ENCODE measurements at places on chromosomes 1 and 21.

GRCh38 chr1:164596172-164596571 lies 37.2 kb downstream of the PBX1 start:
- no peak for DNase-seq

DNA sequence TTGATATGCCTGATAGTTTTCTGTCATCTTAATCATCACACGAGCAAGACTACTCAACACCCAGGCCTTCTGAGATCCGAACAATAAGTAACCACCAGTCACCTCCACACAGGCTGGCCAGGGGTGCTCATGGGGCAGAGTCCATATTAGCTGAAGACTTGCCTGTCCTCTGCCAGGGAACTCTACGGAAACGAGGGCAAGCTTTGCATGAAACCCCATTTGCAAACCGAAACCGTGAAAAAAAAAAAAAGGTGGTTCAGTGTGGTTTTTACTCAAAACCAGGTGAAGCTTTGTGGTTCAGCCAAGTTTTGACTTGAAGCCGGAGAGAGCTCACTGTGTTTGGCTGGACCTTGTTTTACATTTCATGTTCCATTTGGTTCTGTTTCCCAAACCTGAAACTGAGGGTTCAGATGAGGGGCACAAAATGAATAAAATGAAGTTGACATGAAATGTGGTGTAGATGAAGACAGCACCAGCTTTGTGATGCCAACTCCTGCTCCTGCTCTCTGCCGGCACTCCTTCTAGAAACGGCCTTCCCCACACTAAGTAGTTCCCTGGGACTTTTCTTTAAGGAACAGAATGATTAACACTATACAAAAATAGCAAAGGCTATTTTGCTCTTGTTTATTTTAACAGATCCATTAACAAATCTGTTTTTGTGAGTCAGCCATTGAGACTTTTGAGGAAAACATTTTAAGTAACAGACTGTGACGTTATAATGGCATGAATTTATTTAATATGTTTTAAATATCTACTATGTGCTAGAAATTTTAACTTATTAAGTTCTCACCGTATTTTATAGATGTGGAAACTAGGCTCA lies 74.7 kb downstream of the RUNX1 start:
- no peak for DNase-seq

- DNase-seq, result no peak
These were observed 196.0 kb downstream of the URB2 start for GRCh38 chr1:229822026-229822425.

- peak; percentile 12 for DNase-seq
These were observed 117.9 kb downstream of the DMRTB1 start for GRCh38 chr1:53576866-53577760.

- no peak for DNase-seq
These were observed 771 bp downstream of the PACC1 start for GRCh38 chr1:212413902-212414327.

- DNase-seq, result no peak
These were observed 89.5 kb downstream of the OLFM3 start for GRCh38 chr1:101907264-101907663.

DNA sequence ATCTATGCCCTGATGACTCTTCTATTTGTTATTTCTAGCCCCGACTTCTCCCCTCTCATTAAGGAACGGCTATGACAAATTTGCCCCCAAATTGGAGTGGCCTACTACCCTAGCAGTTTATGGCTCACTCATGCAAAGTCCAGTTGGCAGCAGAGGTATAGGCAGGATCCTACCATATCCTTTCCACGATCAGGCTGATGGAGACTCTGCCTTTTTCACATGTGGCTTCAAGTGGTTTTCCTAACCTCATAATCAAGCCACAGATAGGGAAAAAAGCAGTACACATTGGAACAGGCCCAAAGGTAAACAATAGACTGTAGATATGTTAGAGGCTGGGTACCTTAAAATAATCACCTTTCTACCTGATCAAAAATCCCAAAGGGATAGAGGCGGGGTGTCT lies 292.5 kb downstream of the NCAM2 start:
- DNase-seq, result no peak

GRCh38 chr1:195053478-195053877 lies 1554.8 kb downstream of the KCNT2 start:
- no peak for DNase-seq

GRCh38 chr1:243465738-243466137 lies 209.9 kb downstream of the SDCCAG8 start:
- no peak for DNase-seq

DNA sequence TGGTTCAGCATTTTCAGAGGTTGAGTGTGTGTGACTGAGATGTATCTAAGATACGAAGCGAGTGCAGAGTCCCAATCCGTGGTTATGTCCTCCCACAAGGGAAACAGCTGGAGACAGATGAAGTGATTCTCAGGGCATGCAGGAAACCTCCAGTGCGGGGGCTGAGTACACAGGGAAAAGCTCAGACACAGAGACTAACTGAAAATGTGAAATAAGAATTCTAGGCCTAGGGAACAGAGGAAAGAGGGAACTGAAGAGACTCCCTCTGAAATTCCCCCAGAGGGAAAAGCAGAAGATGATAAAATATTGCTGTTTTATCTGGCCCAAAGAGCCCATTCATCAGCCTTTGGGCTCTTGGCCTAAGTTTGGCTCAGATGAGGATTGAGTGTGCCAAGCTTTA lies 116.8 kb downstream of the LRRC53 start:
- DNase-seq, result no peak

All from WERI-Rb-1 (cell line).